ENCODE measurements at places on chromosomes 12 and 14.
A peak's percentile ranks its signal among the peaks of the same experiment; 100 is the strongest.

DNA sequence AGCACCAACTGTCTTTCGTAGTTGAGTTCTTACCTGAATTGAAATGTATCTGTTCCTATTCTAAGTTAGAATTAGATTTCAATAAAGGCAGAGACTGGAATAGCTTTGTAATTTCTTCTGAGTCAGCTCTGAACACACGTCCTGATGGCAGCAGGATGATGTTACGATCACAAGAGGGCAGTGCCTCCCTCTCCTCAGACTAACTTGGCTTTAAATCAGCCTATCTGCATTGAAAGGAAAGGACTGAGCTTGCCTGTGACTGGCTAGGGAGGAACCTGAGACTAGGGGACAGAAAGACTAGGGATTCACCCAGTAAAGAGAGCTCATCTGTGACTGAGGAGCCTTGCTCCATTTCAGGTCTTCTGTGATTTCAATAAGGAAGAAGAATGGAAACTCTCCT, 323.7 kb upstream of the OR4E1 start:
- DNase-seq, result no peak

GRCh38 chr12:6539707-6540134, 5.4 kb downstream of the GAPDH start:
- DNase-seq, result no peak

DNA sequence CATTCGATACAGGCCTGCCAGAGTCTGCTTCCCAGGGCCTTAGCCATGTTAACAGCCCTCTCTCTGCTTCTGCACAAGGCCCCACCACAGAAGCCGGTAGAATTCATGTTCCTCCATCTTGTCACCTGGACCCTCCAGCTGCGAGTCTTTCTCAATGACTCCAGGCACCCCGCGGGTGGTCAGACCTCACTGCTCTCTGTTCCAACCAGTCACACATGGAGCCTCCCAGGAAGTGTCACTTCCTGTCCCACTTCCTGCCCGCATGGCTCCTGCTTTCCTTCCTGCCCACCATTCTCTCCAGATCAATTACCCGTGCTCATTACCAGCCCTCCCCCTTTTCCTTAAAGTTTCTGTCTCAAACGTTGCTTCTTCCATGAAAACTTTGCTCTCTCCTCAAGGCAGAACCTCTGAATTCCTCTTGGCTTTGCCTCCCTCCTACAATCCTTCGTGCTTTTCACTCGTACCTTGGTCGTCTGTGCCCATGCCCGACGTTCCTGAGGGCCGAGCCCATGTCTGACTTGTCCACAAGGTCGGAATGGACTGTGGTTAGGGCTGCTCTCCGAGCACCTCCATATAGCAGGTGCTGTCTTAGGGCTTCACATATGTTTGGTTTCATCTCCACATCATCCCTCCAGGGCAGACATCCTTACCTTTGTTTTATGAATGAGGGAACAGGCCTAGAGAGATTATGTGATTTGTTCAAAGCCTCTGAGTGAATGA, 172.1 kb downstream of the TSPAN9 start:
- no peak for DNase-seq

DNA sequence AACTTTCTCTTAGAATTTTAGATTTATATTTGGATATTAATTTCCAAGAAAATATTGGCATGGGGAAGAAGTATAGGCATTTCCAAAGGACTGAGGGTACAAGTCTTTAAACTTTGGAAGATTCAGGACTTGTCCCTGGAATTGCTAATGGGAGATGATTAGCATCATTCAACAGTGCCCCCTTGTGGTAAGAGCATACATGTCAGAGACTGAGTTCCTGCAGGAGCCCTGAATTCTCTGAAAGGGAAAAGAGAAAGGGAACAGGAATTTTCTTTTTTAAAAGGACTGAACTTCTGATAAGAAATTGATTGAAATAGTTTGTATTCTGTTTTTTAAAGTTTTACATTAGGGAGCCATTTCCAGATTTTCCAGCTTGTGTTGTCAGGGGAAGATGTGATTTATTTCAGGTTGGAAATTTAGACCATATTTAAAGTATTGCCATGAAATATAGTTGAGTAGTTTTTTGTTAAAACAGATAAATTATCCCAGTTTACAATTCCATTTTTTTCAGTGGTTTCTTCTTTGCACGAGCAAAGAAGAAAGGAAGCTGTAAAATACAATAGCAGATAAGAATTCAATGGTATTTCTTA, 44.0 kb upstream of the REP15 start:
- peak; percentile 14 for DNase-seq

- DNase-seq, result no peak
These were observed 25.6 kb downstream of the ZFP36L1 start for GRCh38 chr14:68767248-68767645.

GRCh38 chr12:65602610-65603295, 221.5 kb upstream of the HMGA2 start:
- no peak for DNase-seq

GRCh38 chr12:22115711-22116110, 69.7 kb downstream of the CMAS start:
- DNase-seq, result no peak

- DNase-seq, result no peak
These were observed 3.2 kb downstream of the LAG3 start for GRCh38 chr12:6775185-6776174.

- no peak for DNase-seq
These were observed 11.0 kb downstream of the PRPH start for GRCh38 chr12:49305762-49306510.

GRCh38 chr14:39426605-39427004, 5.6 kb downstream of the FBXO33 start:
- no peak for DNase-seq
